ENCODE measurements at places on chromosomes 12 and 14.

DNA sequence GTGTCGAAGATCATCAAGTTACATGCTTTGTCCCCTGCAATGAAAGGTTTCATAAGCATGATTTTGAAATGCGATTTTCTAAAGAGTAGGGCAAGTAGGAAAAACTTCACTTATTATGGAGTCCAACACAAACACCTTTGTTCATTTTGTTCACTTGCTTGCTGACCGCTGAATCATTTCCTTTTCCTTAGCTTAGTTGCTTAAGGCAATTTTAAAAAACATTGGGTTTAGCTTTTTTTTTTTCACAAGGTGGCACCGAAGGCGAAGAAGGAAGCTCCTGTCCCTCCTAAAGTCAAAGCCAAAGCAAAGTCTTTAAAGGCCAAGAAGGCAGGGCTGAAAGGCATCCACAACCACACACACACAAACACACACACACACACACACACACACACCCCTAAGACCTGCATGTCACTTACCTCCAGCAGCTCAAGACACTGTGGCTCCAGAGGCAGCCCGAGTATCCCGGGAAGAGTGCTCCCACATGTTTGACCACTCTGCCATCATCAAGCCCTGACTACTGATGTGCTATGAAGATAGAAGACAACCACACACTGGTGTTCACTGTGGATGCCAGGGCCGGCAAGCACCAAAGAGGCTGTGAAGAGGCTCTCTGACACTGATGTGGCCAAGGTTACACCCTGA lies 11.4 kb downstream of the MANSC1 start:
- no peak for DNase-seq

- peak; percentile 73 for DNase-seq
Observed at GRCh38 chr14:101823511-101824120, 62.1 kb downstream of the PPP2R5C start.

- DNase-seq: no peak
Observed at GRCh38 chr14:99716091-99716849, 32.2 kb downstream of the CYP46A1 start.

- DNase-seq: no peak
Observed at GRCh38 chr14:32514236-32514635, 185.1 kb downstream of the AKAP6 start.
